HFFc6 (cell line): ENCODE measurements at places on chromosomes 13 and 19.

- DNase-seq: no peak
Observed at GRCh38 chr13:114025714-114026431, 52.0 kb upstream of the C13orf46 start.

GRCh38 chr13:110706570-110707372 is 855 bp upstream of the CARS2 start:
- DNase-seq: no peak

DNA sequence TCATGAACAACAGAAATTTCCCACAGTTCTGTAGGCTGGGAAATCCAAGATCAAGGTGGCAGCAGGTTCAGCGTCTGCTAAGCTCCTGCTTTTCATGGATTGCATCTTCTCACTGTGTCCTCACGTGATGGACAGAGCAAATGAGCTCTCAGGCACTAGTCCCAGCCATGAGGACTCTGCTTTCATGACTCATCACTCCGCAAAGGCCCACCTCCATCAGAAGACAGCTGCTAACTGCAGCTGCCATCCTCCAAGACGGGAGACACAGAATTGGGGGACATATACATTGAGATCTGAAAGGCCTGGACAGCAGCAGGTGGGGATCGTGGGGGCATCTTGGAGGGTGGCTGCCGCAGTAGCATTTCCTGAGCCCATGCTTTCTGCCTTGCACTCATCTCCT is 44.4 kb upstream of the SPATA13 start:
- no peak for DNase-seq

DNA sequence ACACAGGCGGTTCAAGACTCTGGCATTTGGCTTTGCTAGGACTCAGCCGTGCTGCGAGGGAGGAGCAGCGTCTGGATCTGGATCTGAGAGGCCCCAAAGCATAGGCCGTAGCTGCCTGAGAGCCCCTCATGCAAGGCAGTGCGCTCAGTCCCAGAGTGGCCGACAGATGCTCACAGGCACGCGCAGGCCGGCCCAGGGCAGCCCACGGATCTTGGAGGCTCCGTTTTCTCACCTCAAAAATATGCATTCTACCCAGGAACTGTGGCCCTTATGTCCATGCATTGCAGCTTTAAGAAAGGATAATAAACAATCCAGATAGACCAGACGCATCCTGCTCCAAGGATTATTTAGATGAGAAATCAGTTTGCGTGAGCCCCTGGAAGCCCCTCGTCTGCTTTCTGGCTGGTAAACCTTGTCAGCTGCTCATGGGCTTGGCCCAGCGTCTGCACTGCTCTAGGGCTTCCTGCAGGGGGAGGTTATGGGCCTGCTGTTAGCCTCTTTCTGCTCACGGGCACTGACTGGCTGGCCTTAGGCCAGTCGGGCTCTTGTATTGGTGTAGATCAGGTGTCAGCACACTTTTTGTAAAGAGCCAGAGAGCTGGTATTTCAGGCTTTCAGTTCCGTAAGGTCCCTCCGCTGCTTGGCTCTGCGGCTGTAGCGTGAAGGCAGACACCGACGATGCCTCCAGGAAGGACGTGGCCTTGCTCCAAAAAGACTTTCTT is 24.2 kb downstream of the TEX29 start:
- DNase-seq: peak; percentile 29

DNA sequence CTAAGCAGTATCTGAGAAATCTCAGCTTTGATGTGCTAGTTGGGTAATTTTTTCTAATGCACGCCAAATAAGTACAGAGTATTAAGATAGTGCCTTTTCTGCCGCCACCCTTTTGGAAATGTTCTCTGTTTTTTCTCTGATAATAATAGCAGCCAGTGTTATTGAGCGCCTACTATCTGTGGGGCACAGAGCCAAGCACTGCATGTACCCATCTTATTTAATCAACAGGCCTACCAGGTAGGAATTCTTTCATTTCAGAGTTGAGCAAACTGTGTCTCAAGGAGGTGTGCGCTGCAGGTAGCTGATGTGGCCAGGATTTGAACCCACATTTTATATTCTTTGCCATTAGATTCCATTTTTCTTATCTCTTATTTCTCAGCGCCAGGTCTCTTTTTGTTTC is 1.4 kb downstream of the EPN1 start:
- peak; percentile 30 for DNase-seq

GRCh38 chr19:633068-633785 is at the start of gene POLRMT:
Gene POLRMT, minus strand, starts transcription at chr19:633537. Its CDS starts 25 bp downstream, at chr19:633512.
- peak; percentile 98 for DNase-seq

DNA sequence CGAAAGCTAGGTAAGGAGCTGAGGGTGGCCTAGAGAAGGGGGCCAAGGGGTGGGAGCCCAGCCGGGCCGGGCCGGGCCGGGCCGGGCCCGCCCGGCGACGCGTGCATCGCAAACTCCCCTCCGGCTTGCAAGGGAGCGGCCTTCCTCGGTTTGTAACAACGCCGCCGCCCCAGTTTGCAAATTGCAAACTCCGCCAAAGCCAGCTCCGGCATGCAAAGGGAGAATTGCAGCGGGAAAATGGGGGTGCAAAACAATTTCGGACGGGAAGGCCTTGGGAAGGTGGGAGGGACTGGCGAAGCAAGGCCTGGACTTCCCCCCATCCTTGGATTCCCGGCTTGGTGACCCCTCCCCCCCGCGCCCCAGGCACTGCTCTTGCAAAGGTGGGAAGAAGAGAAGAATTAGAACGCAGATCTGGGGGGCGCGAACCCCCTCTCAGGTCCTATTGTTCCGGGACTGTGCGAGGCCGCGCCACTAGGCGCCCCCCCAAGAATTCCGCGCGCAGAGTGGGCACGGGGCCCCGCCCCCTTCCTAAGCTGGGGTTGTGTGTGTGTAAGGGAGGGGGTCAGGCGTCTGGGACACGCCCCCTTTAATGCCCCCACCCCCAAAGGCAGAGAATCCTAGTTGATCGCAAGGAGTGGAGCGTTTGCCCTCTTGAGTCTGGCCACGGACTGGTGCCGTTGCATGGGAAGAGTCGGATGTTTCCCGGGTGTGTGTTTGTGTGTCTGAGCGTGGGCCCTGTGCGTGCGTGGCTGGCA is 926 bp downstream of the PRR12 start:
- DNase-seq: peak; percentile 44
